CD4-positive, alpha-beta T cell treated with Interleukin-17A for 1 hour (primary cell): ENCODE measurements at places on chromosomes 6 and 20.
A peak's percentile ranks its signal among the peaks of the same experiment; 100 is the strongest.

- DNase-seq = no peak
These were observed 7.1 kb downstream of the L3MBTL1 start for GRCh38 chr20:43514648-43514999.

GRCh38 chr20:57301026-57301425 lies 28.6 kb upstream of the SPO11 start:
- DNase-seq = no peak

- no peak for DNase-seq
These were observed 52.4 kb downstream of the SLC22A1 start for GRCh38 chr6:160173806-160174527.

- no peak for DNase-seq
These were observed 36.9 kb downstream of the UTRN start for GRCh38 chr6:144321839-144322591.

DNA sequence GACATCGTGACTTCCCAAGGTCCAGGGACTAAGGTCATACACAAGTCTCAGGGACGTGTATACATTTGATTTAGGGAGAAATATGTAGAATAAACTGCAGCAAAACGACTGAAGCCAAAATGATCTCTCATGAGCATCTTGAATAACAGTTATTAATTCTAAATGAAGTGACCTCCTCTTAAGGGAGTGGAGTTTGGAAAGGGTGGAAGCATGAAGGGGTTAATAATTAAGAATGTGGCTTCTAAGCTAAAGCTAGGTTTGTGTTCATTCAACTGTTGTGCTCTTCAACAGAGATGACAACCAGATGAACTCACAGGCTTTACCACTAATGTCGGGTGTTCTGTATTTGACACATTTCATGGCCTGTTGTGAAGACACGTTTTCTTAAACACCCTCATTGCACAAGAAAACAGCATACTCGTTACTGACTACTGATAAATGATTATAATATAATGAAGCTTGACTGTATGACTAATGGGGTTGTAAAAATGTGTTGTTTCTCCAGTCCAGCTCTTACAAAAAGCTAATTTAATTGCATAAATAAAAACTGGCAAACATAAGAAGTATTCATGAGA lies 1.5 kb downstream of the PPP1R14C start:
- no peak for DNase-seq

DNA sequence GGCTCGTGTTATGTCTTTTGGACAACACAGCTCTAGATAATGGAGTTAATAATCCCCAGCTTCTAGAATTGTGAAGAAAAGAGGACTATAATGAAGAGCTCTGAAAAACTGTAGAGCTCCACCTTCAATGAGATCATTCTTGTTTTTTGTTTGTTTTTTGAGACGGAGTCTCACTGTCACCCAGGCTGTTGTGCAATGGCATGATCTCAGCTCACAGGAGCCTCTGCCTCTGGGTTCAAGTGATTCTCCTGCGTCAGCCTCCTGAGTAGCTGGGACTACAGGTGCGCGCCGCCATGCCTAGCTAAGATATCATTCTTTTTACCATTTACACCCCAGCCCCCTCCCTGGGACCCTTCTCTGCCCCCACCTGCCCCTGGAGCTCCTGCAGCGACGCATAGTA lies 36.6 kb downstream of the ERGIC3 start:
- DNase-seq = no peak

- DNase-seq = no peak
These were observed 14.1 kb upstream of the ZSCAN12 start for GRCh38 chr6:28413681-28414080.

DNA sequence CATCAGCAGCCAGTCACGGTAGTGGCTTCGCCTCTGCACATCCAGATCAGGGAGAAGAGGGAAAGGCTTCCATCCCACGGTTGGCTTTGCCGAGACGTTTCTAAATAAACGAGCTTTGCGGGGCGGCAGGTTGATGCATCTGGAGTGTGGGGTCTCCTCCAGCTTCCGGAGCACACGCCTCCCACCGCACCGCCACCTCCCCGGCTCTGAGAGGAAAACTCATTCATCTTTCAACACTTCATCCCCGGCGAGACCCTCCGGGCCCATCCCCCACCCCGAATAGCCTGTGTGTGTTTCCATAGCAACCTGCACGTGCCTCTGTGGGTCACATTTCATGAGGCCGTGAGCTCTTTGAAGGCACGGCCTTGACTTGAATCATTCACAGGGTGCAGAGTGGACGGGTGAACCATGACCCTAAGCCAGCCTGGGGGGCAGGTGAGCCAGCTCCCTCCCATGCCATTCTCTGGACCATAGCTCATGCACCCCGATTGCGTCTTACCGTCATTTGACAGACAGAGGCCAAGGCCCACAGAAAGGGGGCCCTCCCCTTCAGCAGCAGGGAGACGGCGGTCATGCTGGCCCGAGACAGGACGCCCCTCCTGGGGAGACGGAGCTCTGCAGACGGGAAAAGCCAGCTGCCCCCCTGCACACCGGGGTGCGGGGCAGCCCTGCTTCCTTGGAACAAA lies 16.2 kb upstream of the CHRNA4 start:
- DNase-seq = no peak

- no peak for DNase-seq
These were observed 303.7 kb downstream of the UTRN start for GRCh38 chr6:144588697-144589325.

GRCh38 chr6:57182017-57182432 lies 9.9 kb downstream of the BAG2 start:
- no peak for DNase-seq

- DNase-seq = no peak
These were observed 173.8 kb downstream of the CD83 start for GRCh38 chr6:14291331-14291730.

DNA sequence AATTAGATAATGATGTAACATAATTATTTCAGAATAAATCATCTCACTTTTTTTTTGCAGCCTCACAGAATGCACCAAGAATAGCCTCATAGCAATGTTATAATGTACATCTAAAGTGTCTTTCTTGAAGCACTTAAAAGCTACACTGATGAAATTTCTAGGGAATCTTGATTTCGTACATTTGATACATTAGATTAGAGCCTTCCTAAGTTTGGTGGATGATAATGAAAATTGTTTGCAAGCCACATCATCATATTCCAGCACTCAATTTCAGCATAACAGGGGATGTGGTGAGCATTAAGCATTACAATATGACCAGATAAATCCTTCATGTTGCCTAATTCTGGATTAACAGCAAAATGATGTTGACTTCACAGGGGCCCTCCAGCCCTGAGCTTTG lies 9.7 kb upstream of the METTL24 start:
- DNase-seq = no peak

- DNase-seq = no peak
These were observed 24.4 kb downstream of the MARCKS start for GRCh38 chr6:113881478-113881980.

- DNase-seq = no peak
These were observed 132.7 kb upstream of the GMDS start for GRCh38 chr6:2378046-2378657.

GRCh38 chr6:131136021-131136786 lies 937 bp downstream of the AKAP7 start:
- DNase-seq = no peak

GRCh38 chr20:2866236-2866635 lies 7.0 kb upstream of the PTPRA start:
- DNase-seq = peak; percentile 20

DNA sequence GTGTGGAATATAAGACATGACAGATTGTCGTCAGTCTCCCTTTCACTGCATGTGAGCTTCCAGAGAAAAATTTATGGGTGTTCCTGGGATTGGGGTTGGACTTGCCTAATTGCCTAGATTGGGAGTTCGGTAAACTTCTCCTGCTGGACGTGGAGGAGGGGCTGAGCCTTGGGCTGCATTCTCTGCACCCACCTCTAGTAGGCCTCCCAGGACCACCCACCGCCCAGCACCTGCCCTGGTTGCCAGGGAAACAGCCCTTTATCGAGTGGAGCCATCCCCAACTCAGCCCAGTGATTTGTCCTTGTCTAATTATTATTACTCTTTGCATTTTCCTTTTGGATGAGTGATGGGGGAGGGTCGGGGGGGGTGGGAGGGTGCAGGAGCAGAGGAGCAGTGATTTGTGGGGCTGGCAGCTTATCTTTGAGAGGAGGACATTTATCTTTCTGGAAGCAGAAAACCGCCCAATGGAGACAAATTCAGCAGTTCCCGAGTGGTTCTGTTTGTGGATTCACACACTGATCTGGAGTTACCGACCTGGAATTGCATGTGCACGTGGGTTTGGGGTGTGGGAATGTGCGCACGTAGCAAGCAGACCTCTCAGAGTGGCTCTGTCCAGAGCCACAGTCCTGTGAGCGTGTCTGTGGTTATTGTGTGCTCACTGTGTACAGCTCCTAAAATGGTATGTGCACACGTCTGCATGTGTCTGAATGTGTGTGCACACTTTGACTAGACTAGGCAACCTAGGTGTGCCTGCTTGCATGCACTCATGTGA lies 104.5 kb downstream of the DHX35 start:
- DNase-seq = no peak

DNA sequence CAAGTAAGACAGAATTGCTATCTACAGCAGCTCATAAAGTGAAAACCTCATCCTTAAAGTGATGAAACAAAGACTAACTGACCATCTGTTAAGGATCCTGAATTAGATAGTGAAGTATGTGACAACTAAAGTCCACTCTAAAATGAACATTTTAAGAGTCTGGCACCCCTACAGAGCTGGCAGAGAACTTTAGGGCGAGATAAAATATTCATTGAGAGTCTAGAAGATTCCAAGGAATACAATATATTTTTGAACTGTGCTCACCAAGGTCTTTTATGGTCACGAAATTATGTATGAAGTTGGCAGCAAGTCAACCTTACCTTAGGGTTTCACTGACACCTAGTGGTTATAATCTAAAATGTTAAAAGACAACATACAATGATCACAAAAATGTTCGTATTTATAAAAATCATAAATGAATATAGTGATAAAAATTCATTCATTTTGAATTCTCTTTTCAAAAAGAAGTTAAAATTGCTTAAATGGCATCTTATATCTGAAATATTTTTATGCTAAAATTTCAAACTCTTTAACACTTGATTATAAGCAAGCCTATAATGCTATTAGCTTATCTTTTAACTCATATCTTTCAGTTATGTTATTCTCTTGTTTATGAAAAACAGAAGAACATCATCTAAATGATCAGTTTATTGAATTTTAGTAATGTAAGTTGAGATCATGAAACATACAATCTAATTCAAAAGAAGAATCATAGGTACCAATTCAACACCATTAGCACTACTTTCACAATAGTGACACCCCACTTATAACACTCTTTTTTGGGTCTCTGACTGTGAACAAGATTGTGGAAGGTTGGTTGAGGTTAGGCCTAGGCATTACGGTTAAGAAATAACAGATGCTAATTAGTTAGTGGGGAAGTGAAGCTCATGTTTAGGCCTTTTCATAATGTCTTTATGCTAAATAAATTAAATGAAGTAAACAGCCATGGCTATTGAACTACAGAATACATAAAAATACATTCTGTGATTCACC lies 27.5 kb downstream of the RSPH3 start:
- peak; percentile 74 for DNase-seq

DNA sequence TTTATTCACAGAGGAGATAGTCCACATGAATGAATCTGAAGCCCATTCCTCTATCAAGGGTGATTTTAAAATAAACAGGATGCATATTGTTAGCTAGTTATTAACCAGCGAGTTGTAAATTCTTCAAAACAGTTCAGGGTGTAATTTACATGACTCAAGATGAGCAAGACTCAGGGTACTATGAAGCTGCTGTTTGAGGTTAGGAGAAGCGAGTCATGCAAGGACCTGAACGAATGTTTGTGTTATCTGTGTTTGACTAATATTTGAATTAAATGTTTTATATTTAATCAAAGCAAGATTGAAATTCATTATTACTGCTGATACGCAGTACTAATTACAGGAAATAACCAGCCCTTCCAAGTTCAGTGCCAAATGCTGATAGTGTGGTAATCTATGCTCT lies 191.1 kb downstream of the SAMD5 start:
- DNase-seq = no peak

DNA sequence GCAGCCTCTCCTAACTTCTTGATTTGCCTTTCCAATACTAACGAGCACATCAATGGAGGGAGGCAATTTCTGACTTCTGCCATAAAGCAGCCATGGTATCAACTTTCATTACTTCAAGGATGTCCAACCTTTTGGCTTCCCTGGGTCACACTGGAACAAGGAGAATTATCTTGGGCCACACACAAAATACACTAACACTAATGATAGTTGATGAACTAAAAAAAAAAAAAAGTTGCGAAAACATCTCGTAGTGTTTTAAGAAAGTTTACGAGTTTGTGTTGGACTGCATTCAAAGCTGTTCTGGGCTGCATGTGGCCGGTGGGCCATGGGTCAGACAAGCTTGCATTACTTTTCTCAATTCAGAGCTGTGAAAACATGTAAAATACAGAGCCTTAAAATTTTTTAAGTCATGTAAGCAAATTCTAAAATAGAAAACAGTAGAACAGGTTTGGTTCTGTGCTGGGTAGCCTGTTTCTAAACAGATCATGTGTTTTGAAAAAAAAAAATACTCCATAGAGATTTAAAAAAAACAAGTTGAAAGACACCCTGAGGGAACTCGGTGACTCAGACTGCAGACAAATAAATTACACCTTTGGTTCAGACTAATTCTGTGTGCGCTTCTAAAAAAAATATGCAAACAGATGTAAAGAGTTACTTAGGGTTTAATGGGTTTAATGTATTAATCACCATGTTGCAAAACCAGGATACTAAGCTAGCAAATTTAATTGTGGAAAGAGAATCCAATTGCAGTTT lies 43.6 kb upstream of the SLC22A23 start:
- no peak for DNase-seq

DNA sequence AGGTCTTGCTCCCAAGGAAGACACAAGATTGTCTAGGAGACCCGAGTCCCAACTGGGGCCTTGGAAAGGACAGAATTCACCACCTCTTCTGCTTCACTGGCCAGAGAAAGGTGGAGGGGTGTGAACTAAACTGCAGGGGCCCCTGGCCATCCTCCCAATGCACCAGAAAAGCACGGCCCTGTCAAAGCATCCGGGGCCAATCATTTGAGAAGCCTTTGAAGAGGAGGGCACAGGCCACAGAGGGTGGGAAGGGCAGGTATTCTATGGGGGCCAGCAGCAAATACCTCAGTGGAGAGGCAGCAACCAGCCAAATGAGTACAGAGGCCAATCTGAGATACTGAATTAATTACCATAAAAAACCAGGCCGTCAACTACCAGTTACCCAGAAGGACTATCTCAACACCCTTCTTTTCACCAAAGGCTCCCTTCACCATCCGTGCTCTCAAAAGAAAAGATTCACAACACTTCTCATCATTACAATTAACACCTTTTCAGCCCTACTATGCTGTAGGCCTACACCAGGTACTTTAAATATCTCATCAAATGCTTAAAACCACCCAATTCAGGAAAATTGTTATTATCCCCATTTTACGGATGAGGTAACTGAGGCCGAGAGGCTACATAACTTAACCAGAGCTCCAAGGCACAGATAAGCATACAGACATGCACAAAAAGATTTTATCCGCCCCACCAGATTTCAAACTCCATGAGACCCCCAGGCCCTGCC lies 50.7 kb downstream of the TRERF1 start:
- DNase-seq = no peak

- no peak for DNase-seq
These were observed 49.2 kb downstream of the RNGTT start for GRCh38 chr6:88914180-88914579.
